Activated naive CD4-positive, alpha-beta T cell (primary cell): ENCODE measurements at places on chromosomes 11 and 22.

DNA sequence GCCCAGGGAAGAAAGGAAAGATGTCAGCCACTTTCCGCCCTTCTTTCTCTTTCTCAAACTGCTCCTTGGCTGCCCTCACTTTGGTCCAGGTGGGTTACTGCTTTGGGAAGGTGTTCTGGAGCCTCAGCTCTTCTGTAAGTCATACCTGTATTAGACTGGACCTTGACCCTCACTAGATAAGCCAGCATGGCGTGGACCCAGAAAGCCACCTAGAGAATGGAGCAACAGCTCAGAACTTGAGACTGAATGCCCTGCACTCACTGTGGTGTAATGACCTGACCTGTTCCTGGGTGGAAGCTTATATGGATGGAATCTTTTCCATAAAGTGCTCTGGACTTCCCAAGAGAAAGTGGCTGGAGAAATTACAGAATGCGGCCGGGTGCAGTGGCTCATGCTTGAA lies 15.6 kb downstream of the ACP2 start:
- DNase-seq: no peak

- DNase-seq: no peak
Observed at GRCh38 chr11:44199816-44200215, 104.3 kb downstream of the EXT2 start.

DNA sequence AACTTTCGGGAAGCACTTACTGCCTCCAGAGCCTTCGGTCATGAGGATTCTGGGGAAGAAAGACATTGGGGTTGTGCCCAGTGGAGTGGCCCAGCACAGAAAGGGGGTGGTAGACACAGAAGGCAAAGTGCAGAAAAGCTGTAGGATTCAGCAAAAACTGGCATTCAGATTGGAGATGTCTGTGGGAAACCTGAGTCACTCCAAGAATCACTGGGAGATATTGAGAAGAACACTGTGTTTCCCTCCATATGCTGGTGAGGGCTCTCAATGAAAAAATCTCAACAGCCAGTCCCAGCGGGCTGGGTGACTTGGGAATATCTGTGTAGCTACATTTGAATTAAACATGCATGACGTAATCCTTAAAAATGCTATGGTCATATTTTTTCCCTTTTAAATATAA lies 61.2 kb upstream of the RCN1 start:
- DNase-seq: no peak

- no peak for DNase-seq
Observed at GRCh38 chr11:45713573-45713972, 48.2 kb upstream of the CHST1 start.

DNA sequence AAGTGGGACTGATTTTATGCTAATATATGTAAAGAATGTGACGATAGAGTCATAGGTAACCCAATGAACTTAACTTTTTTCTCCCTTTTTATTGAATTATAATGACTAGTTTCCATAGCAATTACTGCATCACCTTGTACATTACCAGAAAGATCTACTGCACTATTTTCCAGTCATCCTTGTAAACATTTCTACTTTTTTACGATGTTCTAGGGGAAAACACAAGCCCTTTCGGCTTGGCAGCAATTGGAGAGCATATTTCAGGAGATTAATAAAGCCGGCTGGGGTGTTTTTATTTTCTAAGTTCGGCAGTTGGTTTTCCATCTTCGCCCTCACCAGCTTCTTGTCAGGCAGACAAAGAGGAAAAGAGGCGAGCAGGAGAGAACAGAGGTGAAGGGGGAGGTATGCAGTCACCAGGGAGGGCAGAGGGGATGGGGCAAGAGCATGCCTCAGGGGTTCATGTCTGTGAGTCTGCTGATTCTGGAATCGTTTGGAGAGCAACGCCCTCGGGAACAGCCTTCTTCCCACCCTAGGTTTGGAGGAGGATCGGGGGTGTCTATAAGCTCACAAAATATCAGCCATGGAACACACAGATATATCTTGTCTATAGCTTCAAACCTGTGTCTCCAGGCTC lies 476.4 kb downstream of the MIAT start:
- DNase-seq: no peak

GRCh38 chr11:68149417-68149816 lies 28.2 kb upstream of the CHKA start:
- no peak for DNase-seq

DNA sequence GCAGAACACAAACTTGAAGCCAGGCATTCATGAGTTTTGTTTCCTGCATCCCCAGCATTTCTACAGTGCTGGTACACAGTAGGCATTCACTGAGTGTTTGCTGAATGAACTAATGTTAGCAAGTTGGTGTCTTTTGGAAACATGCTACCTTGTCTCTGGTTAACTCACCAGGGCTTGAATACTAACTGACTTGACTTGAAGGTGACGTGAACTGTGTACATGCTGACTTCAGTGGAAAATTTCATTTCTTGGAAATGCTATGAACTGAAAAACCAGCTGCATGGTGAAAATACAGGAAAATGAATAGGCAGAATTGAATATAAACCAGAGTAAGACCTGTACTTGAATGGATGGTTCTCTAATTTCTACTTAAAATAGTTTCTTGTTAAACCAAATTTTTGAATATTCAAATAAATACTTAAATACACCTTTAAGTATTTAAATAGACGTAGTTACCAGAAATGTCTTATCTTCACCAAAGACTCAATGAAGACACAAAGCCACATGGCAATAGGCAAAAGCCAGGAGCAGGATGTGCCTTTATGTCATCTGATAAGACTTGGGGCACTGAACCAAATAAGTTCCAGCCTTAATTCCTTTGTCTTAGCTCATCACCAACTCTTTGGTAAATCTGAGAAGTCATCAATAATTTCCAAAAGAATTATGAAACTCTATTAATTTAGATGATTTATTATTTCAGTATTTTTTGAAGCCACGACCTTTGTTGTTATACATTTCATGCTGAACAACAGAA lies 39.7 kb upstream of the POU2AF2 start:
- no peak for DNase-seq

DNA sequence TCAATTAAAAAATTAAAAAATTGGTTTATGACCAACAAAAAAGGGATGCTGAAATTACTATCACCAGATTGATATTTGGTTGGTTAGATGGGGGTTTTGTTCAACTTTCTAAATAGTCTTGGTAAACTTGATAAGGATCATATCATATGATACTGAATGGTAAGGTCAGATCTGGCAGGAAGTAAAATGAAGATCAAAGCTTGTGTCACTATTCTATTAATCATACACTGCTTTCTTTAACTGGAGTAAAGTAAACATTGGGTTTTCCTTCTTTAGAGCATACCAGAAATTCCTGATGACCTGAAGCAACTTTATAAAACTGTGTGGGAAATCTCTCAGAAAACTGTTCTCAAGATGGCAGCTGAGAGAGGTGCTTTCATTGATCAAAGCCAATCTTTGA lies 40.2 kb downstream of the RRM1 start:
- DNase-seq: no peak

DNA sequence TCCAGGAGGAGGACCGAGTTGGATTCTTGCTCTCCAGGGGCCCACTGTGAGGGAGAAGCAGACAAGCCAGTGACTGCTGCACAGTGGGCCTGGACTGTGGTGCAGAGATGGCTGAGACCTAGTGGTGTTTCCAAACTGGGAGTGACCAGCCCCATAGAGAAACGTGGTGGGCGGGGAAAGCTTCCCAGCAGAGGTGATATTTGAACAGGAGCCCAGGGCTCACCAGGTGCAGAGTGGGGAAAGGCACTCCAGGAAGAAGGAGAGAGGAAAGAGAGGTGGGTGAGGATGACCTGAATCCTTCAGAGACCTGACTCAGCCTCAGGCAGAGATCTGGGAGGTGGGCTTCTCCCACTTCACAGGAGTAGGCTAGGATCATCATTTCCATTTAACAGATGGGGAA lies 52.1 kb upstream of the RASD2 start:
- no peak for DNase-seq

DNA sequence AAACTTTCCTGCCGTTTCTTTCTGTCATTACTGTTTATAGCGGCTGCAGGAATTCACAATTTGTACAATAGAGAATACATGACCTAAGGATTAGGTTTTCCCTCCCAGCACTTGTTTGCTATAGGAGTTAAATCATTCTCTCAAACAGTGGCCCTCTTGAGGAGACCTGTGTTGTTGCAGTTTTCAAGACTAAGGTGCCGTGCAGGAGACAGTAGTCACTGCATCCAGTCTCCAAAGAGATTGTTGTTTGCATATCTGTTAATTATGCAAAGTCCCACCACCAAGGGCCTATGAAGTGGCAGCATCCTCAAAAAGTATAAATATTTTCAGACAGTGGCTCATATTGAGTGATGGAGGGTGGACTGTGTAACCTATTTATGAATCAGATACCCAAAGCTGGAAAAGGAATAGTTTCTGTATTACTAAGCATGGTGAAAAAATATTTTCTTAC lies 2.3 kb downstream of the PRSS23 start:
- no peak for DNase-seq

DNA sequence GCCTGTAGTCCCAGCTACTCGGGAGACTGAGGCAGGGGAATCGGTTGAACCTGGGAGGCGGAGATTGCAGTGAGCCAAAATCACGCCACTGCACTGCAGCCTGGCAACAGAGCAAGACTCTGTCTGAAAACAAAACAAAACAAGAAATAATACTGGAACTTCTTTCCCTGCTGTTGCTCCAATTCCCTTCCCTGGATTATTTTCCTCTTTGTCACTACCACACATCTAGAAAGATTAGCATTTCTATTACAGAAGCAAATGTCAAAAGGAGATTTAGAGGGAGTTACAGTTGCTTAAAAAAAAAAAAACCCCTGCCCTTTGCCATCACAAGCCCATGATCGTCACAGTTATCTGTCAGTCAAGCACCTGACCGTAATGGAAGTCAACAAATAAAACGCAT lies 17.7 kb upstream of the SCGB1D1 start:
- no peak for DNase-seq

DNA sequence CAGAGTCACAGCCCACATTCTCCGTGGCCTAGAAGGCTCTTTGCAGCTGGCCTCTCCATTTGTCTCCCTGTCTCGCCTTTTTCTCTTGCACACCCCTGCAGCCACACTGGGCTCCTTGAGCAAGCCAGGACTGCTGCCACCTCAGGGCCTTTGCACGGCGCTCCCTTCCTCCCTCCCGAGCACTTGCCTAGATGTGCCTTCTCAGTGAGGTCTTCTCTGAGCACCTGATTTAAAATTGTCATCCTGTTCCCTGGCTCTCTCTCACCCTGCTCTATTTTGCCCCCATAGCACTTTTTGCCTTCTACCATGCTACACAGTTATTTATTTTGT lies 102.9 kb upstream of the THY1 start:
- DNase-seq: no peak

DNA sequence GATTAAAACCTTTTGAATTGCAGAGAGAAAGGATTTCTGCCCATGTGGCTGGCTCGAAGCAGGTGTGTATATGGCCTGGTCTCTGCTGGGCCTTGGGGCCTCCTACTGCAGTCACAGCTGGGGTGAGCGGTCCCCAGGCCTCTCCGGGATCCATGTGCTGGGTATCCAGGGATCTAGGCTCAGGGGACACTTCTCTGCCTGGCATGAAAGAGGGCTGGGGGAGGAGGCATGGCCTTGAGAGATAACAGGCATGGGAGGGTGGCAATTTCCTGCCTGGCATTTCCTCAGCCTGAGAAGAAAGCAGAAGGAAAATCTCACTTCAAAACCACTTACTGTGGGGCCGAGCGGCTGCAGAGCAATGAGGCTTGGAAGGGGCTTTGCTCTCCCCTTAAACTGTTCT lies 20.3 kb upstream of the PARVG start:
- DNase-seq: no peak

DNA sequence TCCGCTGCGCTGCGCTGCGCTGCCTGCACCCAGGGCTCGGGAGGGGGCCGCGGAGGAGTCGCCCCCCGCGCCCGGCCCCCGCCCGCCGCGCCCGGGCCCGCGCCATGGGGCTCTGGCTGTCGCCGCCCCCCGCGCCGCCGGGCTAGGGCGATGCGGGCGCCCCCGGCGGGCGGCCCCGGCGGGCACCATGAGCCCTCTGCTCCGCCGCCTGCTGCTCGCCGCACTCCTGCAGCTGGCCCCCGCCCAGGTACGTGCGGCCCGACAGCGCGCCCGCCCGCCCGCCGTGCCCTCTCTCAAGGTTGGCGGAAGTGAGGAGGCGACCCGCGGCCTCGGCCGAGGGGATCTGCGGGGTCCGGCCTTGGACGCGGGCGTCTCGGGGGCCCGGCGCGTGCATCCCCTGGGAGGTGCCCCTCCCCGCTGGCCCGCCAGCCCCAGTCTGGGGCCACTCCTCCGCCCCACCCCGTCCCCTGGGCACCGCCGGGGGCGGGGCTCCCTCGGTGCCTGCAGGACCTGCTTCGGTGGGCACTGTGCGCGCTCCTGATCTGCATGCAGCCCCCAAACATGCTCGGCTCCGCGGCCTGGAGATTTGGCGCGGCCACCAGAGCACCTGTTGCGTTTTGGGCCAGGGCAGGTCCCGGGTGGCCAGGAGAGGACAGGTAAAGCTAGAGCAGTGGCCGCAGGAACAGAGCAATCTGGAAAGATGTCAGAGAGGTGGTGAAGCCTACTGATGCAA lies 429 bp downstream of the VEGFB start:
- no peak for DNase-seq

GRCh38 chr22:37128555-37129281 lies 19.2 kb upstream of the TMPRSS6 start:
- no peak for DNase-seq

- no peak for DNase-seq
Observed at GRCh38 chr11:122207921-122208764, 92.1 kb upstream of the BLID start.

DNA sequence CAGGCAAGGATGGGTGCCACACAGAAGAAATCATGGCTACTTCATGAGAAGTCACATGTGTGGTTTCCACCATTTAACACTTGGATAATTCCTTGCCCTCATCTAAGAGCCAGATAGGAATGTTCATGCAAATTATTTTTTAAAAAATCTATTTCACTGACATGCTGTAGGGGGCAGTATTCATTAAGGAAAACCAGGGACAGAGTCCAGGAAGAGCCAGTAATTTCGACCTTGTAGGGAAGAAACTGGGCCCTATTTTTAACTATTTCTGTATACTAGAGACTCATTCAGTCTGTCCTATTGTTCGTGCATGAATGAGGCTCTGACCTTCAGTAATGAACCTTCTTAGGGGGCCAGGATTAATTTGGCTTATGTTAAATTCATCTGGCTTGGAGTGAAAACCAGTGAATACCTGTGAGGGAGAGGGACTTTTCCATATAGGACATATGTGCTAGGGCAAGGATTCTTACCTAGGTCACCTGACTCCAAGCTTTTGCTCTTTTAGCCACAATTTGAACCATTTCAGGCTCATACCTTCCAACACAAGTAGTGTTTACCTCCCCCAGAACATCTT lies 192.7 kb downstream of the NAV2 start:
- DNase-seq: no peak

DNA sequence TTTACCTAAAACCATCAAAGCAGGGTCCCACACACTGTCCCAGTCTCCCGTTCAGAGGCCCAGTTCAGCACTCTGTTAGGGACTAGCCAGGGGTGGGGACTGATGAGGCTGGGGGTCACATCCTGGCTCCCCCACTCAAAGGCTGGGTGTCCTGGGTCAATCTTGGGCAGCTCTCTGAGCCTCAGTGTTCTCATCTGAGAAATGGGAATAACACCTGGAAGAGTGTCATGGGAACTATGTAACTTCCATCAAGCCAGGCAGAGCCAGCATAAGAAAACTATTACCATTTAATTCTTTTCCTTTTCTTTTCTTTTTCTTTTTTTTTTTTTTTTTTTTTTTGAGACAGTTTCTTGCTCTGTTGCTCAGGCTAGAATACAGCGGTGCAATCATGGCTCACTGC lies 38.4 kb downstream of the TPST2 start:
- no peak for DNase-seq

GRCh38 chr11:9527481-9528135 lies 45.9 kb upstream of the WEE1 start:
- no peak for DNase-seq

- DNase-seq: no peak
Observed at GRCh38 chr11:75969626-75970308, 154.8 kb downstream of the UVRAG start.
